Activated CD8-positive, alpha-beta memory T cell treated with anti-CD3 and anti-CD28 coated beads for 1 hour (primary cell): ENCODE measurements at places on chromosomes 11 and 22.

DNA sequence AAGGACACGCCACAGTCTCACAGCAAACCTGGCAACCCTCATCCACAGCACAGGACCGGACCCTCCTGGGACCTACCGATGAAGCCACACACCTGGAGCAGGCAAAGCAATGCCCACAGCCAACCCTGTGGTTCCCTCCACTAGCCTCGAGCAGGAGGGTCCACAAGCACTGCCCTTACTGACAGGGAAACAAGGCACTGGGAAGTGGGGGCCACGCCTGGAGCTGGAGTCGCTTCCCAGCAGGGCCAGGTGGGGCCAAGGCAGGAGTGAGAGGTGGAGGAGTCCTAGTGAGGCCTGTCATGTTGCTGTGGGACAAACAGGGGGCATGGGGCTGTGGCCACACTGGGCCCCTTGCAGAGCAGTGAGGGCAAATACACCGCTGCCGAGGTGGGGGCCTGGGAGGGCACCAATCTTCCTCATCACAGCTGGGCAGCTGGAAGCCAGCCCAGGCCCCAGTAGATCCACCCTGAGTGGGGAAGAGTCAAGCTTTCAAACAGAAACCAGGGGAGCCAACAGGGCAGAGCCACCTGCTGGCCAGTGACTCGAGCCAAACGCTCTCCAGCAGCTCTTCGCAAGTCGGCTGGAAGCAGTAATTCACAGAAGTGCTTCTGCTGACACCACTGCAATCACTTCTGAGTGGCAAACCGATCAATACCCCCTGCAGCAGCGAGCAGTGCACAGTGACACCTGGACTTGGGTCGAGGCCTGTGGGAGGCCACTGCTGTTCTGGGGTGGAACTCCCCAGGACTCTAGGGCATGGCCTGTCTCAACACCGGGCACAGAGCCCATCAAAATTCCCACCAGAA is 13.7 kb downstream of the SULT4A1 start:
- no peak for DNase-seq

DNA sequence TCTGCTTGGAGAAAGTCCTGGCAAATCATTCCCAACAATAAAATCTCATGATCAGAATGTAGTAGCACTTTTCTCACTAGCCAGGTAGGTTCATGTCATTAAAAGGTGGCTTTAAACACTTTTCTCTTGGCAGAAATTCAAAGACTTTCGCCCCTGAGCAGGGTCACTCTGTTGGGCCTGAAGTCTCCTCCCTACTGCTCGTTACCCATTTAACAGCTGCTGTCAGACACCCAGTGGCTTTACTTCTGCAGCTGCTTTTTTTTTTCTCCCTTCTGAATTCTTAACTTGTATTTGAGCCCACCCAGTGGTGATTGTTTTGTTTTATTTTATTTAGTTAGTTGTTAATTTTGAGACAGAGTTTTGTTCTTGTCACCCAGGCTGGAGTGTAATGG is 25.0 kb downstream of the ARHGAP8 start:
- DNase-seq = no peak

DNA sequence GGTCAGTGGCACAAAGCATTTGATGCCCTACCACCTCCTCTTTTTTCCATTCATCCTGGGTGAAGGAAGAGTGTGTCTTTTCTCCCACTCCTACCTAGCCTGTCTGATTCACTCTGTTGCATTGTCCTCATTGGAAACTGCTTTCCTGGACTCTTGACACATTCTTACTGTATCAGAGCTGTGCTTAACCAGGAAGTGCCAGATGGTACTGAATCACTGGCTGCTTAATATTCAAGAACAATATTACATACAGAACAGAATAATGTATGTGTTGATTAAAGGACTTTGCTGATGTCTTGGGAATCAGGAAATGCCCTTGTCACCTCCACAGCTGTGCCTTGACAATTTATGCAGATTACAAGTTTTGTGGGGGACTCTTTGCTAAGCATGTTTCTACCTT is 44.4 kb downstream of the SVIP start:
- DNase-seq = no peak

- DNase-seq = no peak
These were observed 77.9 kb upstream of the TIMP3 start for GRCh38 chr22:32723643-32724042.

GRCh38 chr11:120032766-120033390 is 105.0 kb downstream of the TRIM29 start:
- DNase-seq = no peak

GRCh38 chr11:119993722-119994121 is 144.2 kb downstream of the TRIM29 start:
- no peak for DNase-seq
